Stimulated activated CD4-positive, alpha-beta T cell treated with anti-CD3 and anti-CD28 coated beads, Interleukin-4, amount 100 ng/mL, for 24 hours (primary cell): ENCODE measurements at places on chromosomes 4 and X.
A peak's percentile ranks its signal among the peaks of the same experiment; 100 is the strongest.

DNA sequence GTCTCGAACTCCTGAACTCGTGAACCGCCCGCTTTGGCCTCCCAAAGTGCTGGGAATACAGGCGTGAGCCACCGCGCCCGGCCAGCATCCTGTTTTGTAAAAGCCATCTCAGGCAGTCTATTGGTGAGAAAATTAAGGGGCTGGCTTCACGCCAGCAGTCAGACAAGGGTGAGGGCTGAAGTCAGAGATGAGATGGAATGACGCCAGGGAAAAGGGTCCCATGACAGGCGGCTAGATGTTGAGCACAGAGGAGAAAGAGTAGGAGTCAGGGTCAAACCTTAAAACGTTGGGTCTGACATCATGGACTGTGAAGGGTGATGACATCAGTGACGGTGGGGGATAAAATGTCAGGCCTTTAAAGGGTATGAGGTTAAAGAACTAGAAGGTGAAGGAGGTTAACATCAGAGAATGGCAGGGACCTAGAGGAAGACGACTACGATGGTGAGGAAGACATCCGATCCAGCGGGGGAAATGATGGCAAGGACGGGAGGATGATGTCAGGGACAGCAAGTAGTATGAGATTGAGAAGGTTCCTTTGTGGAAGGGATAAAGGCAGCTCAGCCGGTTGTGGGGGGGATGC is 504 bp upstream of the RBM3 start:
- DNase-seq = no peak

- DNase-seq = no peak
Observed at GRCh38 chr4:8215001-8215427, 15.9 kb downstream of the SH3TC1 start.

GRCh38 chr4:10078481-10079233 is 37.9 kb downstream of the WDR1 start:
- no peak for DNase-seq

GRCh38 chrX:99588936-99589335 is 821.1 kb downstream of the PCDH19 start:
- no peak for DNase-seq

- DNase-seq = no peak
Observed at GRCh38 chr4:154616731-154617130, 4.3 kb upstream of the FGG start.

GRCh38 chrX:22300130-22300529 is 27.4 kb downstream of the CBLL2 start:
- DNase-seq = no peak

DNA sequence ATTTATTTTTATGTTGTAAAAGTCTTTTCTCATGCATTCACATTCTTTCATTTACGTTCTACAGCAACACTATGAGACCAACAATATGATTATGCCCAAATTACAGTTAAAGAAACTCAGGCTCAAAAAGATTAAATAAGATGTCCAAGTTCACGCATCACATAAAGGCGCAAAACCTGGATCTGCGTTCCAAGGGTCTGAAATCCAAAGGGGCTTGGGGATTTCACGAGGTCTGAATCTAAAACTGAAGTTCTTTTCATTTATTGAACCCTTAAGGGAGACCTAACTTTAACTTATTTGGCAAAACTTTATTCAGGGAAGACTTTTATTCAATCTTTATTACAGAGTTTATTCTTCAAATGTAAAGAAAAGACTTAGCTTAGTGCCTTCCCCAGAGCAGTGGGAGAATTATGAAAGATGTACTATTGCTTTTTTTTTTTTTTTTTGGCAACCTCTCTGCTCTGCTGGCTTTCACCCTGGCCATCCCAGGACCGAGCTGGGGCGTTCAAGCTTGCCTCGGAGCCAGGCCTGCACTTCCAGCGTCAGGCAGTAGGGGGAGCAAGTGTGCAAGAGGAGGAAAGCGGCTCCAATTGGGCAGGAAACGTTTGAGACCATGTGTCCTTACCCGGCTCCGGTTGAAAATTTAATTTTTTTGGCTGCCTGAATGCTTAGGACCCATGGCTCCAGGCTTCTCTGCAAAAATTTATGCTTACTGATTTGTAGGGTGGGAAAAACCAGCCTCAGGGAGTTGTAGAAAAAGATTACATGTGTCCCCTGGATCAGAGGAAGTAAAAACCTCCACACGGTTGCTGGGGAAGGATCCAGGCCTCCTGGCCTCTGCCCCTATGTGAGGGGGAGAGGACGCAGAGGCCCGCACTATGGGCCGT is 344.3 kb upstream of the KLF3 start:
- peak; percentile 95 for DNase-seq

GRCh38 chrX:14832151-14832550 is 40.7 kb downstream of the FANCB start:
- DNase-seq = no peak

GRCh38 chrX:68942104-68942503 is 113.3 kb downstream of the EFNB1 start:
- no peak for DNase-seq

DNA sequence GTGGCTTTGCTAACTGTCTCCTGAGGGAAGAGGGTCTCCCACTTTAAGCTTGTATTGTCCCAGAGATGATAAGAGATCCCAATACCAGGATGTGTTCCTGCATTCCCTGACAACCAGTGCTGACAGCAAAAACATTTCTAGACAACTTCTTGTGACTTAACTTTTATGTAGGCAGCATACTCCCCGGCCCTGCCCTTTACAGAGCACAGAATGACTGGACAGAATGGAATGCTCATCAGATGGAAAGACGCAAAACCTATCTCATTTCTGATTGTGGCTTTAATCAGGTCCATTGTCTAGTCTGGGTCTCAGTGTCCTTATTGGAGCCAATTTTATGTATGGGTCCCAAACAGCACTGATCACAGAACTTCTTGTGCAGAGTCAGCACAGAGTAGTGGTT is 18.2 kb upstream of the PLAC1 start:
- DNase-seq = no peak

GRCh38 chr4:1366371-1367229 is 19.6 kb downstream of the UVSSA start:
- no peak for DNase-seq

DNA sequence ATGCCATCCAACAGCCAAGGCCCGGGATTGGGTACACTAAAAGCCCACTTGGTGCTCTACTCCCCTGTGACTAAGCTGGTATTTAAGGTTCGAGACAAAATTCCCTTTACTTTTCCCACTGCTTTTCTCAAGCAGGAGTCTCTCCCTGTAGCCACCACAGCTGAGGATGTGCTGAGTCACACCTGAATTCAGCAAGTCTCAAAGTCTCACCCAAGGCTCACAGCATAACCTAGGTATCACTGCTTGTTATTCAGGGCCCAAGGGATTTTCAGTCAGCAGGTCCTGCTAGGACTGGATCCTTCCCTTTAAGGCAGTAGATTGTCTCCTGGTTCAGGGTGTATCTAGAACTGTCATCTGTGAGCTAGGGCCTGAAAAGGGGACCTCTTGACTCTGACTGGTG is 39.2 kb downstream of the FMR1NB start:
- no peak for DNase-seq

GRCh38 chr4:2084316-2084715 is 25.2 kb downstream of the NAT8L start:
- no peak for DNase-seq

DNA sequence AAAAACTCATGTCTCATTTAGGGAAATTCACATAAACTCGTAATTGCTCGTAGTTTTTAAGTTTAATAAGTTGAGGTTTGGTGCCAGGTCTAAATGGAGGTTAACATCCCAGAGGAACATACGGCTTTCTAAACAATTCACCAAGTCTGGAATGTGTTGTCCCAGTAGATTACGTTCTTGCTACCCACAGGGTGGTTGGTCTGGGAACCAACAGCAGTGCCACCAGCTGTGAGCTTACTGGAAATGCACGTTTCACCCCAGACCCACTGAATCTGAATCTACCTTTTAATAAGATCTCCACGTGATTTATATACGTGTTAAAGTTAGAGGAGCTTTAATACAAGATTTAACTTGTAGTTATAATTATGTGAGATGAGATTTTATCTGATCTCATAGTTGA is 134.3 kb downstream of the BMPR1B start:
- DNase-seq = no peak

DNA sequence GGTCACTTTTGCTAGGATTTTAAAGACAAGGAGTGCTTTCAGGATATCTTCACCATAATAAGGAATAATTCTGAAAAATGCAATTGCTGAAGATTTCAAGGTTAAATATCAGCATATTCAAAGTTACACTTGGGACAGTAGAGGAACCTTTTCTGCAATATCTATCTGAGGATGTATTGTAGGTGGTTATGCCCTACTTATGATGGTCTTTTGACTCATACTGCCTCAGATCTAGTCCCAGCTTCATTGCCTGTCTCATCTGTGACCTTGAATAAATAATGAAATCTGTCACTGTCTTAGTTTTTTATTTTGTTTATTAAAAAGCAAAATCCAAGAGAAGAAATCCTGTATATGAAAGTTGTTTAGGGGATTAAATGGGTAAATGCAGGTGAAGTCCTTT is 2.9 kb downstream of the BANK1 start:
- DNase-seq = no peak

DNA sequence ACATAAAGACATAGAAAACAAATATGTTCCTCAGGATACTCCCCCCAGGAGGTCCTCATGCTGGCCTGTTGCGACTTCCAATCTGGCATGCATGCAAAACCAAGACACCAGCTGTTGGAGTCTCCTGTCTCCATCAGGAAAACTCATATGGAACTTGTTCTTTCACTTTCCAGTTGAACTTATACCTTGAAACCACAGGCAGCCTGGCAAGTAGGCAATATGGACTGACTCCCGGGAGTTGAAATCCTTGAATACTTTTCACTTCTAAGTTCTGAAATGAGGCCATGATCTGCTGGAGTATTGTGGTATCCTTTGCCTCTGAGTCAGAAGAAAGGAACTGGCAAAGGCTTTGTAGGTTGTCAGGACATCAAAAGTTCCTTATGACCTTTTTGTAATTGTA is 444.2 kb downstream of the IDS start:
- no peak for DNase-seq

GRCh38 chr4:24179201-24179840 is 289.5 kb upstream of the PPARGC1A start:
- DNase-seq = no peak

- DNase-seq = no peak
Observed at GRCh38 chr4:8472158-8472688, 31.6 kb downstream of the TRMT44 start.

DNA sequence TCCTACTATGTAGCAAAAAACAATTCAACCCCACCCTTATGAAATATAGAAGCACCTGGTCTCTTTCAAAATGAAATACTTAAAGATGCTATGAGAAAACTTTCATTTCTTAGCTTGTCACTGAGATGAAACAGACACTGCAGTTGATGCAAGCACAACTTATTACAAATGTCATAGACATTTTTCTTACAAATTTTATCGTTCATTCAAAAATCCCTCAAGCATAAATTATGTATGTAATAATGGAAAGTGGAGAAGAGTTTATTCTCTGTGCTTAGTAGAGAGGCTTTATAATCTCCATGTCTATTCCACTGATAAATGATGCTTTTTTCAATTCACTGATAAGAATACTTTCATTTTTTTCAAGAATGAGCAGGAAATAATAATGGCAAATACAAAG is 1943.9 kb upstream of the IGFBP7 start:
- DNase-seq = no peak

GRCh38 chrX:13257223-13258051 is 62.4 kb downstream of the ATXN3L start:
- no peak for DNase-seq

DNA sequence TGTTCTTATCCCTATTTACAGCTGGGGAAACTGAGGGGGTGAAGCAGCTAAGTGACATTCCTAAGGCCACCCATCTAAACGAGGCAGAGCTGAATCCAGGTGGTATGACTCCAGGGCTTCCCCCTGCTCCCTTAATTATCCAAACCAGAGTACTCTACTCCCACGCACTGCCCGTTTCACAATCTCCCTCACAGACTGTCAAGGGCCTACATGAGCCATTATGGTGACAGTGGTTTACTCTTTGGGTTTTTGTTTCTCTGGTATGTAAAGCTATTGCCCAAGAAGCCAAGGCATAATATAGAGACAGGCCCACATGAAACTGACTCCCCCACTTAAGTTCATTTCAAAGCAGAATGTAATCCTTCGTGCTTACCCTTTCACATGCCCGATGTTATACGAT is 95.1 kb downstream of the NHS start:
- no peak for DNase-seq

DNA sequence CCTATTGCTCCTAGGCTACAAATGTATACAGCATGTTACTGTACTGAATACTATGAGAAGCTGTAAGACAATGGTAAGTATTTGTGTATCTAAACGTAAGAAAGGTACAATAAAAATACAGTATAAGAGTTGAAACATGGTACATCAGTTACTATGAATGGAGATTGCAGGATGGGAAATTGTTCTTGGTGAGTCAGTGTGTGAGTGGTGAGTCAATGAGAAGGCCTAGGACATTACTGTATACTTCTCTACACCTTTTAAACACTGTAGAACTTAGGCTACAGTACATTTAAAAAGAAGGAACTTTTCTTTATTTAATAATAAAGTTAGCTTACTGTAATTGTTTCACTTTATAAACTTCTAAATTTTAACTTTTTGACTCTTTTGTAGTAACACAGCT is 2603.2 kb downstream of the PCDH7 start:
- DNase-seq = no peak

DNA sequence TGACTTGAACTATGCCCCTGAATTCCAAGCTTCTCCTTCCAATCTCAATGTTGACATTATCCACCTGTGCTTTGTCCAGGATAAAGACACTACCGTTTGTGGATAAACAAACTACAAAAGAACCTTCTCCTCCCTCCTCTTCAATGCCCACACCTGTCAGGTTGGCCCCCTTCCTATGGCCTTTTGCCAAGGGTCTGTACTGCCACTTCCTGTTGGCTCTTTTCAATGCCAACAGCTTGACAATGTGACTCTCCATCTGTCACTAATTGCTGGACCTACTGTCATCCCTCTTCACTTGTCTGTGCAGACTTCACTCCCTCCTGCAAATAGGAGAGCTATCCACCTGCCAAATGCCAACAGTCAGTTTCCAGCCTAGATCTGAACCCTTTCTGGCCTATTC is 35.8 kb upstream of the MID1 start:
- no peak for DNase-seq

- DNase-seq = no peak
Observed at GRCh38 chrX:70038951-70039350, 10.8 kb downstream of the AWAT2 start.

GRCh38 chr4:142595222-142595871 is 250.8 kb downstream of the INPP4B start:
- DNase-seq = no peak

- no peak for DNase-seq
Observed at GRCh38 chr4:104942990-104943743, 203.5 kb upstream of the TET2 start.

GRCh38 chrX:139518475-139518874 is 12.1 kb upstream of the F9 start:
- DNase-seq = no peak

GRCh38 chr4:101540336-101540735 is 193.0 kb upstream of the PPP3CA start:
- DNase-seq = no peak

- no peak for DNase-seq
Observed at GRCh38 chr4:2082118-2082517, 23.0 kb downstream of the NAT8L start.

DNA sequence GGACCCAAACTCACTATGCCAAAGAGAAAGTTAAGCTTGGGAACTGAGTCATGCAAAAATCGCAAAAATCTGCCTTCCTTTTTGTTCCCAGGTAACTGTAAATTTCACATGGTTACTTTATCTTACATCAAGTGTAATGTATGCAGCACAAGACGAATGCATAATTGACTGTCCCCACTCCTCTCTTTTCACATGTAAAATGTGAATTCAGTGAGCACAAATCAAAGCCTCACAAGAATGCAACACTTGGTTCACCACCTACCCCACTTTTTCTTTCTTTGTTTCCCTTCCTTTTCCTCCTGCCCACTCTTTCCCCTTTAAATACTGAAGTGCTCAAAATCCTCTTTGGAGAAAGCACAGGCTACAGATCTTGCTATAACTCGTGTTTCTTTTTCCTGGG is 53.2 kb downstream of the MAGED4B start:
- DNase-seq = no peak
